ENCODE measurements at places on chromosomes 2 and 18.

- no peak for DNase-seq
Measured at GRCh38 chr2:85071096-85071495, 62.1 kb upstream of the TCF7L1 start.

DNA sequence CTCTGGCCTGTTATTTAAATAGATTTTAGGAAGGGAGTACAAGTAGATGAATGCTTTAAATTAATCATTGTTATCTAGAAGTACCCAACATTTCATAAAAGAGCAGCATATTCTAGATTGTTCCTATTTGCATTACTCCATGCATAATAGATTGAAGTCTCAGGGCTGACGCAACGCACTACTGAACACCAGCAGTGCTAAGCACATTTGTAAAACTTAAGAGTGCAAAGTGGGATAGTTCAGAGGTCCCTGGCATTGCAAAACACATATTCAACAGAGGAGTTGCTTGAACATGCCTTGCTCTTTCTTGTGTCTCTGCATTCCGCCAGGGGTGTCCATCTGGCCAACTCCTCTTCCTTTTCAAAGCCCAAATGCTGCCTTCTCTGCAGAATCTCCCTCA, 22.3 kb downstream of the CDKL4 start:
- no peak for DNase-seq

- DNase-seq, result no peak
Measured at GRCh38 chr2:88919087-88919738, 227.7 kb downstream of the RPIA start.

DNA sequence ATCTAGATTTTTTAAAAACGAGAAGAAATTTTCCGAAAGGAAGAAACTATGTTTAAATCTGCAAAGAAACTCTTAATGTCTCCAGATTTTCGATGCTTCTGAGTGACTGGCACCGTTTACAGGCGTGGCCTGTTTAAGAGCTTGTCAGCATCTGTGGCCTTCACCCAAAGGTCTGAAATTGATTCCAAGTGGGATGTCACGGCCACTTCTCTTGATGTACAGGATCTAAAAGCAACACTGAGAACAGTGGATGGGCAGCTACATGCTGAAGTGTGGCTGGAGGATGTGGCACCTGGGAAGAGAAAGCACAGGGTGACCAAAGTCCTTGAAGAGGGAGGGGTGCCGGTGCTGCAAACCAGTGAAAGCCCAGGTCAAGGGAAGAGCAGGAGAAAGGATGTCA, 28.0 kb downstream of the EMILIN2 start:
- no peak for DNase-seq

DNA sequence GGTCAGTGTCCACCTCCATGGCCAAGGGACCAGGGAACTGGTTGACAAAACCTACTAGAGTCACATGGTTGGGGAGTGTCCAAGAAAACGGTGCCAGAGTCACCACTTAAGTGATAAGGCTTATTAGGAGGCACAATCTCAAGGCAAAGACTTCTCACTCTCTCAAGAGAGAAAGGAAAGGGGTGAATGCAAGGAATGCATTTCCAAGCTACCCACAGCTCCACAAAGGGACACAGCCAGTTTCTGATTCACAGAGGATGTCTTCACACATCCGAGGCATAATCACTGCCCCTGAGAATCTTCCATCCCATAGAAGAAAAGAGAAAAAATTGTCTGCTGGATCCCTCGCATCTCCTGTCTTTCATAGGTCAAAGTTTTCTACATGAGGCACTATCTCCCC, 269.3 kb downstream of the TNS1 start:
- DNase-seq, result no peak

- no peak for DNase-seq
Measured at GRCh38 chr2:38505779-38506178, 96.9 kb downstream of the HNRNPLL start.

DNA sequence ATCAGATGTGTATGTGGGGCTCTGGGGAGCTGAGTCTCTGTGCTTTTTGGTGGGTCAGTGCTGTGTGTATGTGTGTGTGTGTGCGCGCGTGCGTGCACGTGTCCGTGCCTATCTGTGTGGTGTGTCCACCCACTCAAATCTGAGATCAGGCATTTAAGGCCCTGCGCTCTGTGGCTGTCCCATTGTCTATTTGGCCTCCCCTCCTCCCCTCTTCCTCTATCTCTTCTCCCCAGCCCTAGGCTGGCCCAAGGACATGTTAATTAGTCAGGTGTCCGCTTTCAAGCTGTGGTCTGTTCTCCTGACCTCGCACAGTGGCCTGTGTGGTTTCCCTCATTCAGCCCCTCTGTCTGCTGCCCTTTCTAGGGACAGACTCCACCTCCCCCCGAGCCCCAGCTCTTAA, 136.4 kb downstream of the DYSF start:
- no peak for DNase-seq

- DNase-seq, result no peak
Measured at GRCh38 chr18:5538544-5538943, 5.3 kb downstream of the EPB41L3 start.

GRCh38 chr2:170202437-170202836, 24.5 kb downstream of the MYO3B start:
- no peak for DNase-seq

GRCh38 chr2:64730551-64731262, 77.0 kb upstream of the SERTAD2 start:
- peak; percentile 30 for DNase-seq

DNA sequence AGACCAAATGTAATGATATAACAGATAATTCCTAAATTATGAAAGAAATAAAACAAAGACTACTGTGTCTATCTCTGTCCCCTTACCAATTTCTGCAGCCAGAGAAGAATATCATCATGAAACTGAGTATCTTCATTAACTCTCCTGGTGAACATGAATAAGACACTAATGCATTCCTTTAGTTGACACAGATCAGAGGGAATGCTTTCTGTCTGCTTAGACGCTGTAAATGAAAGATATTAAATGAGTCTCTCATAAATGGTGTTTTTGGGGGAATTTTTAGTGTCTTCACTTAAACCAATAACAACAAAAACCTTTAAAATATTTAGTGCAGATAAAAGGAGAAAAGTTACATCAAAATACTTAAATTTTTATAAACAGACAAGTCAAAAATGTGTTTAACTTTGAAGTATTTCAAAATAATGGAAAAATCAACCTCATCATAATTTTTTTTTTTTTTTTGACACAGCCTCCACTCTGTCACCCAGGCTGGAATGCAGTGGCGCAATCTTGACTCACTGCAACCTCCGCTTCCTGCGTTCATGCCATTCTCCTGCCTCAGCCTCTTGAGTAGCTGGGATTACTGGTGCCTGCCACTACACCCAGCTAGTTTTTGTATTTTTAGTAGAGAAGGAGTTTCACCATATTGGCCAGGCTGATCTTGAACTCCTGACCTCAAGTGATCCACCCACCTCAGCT, 16.0 kb downstream of the EPG5 start:
- DNase-seq, result no peak

- DNase-seq, result no peak
Measured at GRCh38 chr2:225739328-225739727, 339.8 kb downstream of the NYAP2 start.

- no peak for DNase-seq
Measured at GRCh38 chr2:125745514-125745913, 910.4 kb upstream of the GYPC start.

DNA sequence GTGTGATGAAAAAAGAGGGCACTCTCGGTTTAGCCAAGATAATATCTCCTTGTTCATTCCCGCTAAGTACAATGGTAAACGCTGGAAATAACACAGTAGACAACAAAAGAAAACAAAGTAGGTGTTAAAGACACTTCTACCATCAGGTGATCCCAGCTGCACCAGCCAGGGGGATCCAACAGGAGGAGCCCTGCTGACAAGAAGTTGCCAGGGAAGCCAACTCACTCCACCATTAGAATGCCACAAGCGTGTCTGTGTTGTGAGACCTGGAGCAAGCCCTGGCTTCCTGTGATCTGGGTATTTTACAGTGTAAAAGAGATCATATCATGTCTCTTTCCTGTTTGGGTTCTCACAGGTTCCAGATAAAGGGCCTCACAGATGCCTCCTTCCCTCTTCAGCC, 117.0 kb downstream of the GRB14 start:
- DNase-seq, result no peak

- DNase-seq, result no peak
Measured at GRCh38 chr2:81895620-81896250, 1591.2 kb upstream of the LRRTM1 start.

DNA sequence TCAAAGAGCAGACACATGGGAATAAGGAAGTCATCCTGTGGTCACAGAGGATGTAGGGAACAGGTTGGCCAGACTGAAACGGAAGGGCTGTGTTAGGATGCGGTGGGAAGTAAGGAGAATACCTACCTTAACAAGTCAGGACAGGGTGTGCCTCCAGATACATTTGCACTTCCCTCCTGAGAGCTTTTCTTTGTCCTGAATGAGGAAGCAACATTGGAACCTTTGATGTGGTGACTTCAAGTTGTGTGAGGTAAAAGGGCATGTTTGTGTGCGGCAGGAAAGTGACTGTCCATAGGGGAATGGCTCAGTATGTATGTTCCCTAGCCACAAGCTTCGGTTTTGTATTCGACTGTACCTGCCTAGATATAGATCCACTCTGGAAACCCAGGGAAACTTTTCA, 24.9 kb upstream of the LRRTM1 start:
- no peak for DNase-seq

GRCh38 chr2:158142165-158142564, 40.5 kb downstream of the UPP2 start:
- DNase-seq, result no peak

DNA sequence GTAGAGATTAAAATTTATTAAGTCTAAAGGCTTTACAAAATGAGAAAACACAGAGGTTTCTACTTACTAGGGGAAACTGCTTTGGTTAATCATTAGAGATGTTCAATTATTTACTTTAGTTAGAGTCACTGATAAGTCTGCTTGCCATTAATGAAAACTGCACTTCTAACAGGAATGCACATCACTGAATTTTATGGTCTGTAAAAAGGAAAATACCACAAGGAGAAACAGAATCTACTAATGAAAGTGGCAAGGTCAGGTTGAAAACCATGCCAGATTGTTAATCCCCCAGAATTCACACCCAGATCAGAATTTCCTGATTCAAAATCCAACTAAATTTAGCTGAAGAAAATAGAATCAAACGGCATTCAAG, 90.5 kb upstream of the GRB14 start:
- no peak for DNase-seq

DNA sequence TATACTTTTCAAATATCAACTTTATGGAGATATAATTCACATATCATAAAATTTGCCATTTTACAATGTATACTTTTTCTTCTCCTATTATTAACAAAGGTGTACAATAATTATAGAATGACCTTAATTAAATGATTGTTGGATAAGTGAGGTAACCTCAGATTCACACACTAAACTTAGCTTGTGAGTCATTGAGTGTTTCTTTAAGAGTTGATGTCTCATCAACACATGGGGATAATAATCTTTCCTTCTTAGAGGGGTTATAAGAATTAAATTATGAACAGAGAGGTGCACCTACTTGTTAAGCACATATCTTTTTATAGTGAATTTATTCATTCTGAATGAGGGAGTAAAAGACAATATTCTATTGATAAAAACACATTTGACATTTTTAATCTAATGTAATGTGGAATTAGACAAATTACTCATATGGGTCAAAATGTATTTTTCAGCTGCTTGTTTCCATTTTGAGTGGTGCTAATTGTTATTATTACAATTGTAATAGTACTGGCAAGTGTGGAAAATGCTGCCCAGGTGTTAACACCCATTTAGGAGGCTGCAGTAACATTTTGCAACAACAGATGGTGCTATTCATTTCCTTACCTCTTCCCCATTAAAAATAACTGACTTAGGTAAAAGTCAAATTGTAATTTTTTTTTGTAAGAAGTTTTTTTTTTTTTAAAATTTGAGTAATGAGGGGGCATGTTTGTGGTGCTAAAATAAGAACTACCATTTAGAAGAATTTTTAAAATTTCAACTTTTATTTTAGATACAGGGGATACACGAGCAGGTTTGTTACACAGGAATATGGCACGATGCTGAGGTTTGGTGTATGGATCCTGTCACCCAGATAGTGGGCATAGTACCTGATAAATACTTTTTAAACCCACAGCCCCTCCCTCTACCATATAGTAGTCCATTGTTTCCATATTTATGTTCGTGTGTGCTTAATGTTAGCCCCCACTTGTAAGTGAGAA, 32.1 kb upstream of the DYNAP start:
- no peak for DNase-seq

DNA sequence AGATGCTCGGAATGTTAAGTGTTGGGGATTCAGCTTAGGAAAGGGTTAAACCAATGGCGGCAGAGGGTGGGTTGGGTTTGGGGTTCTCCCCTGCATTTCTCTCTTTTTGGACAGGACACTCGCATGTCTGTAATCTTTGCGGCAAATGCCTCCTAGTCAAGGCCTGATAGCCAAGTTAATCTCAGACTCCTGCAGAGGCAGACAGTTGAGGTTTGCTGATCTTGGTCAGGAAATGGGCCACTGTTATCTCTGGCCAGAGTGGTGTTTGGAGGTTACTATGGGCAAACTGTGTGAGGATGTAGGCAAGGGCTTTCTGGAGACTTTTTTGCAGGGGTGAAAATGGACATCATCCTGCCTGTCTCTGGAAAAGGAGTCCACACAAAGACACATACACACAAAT, 188.8 kb downstream of the SETBP1 start:
- DNase-seq, result no peak

GRCh38 chr2:234261736-234262135, 211.2 kb downstream of the SPP2 start:
- DNase-seq, result no peak

DNA sequence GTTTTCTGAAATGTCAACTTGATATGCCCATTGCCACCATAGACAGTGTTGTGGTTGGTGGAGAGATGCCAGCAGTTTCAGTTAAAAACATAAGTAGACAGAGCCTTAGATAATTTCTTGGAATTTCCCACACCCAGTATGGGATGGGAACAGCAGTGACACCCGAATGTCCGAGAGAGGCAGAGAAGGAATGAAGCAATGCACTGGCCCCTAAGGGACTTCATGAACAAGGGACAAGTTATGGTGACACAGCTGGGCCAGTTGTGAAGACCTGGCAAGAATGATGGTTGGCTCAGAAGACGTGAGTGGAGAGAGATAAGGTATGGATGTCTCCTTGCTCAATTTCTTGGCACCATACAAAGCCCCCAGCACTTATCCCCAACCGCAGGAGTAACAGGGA, 165.2 kb upstream of the APCDD1 start:
- DNase-seq, result no peak

- no peak for DNase-seq
Measured at GRCh38 chr18:13481820-13482617, 244.3 kb downstream of the FAM210A start.
